ENCODE measurements at places on chromosomes 5 and 9. TPM values are rescaled to one million over a fixed set of nuclear protein-coding genes. Genes with fewer than 3 reads are reported as not detected.

DNA sequence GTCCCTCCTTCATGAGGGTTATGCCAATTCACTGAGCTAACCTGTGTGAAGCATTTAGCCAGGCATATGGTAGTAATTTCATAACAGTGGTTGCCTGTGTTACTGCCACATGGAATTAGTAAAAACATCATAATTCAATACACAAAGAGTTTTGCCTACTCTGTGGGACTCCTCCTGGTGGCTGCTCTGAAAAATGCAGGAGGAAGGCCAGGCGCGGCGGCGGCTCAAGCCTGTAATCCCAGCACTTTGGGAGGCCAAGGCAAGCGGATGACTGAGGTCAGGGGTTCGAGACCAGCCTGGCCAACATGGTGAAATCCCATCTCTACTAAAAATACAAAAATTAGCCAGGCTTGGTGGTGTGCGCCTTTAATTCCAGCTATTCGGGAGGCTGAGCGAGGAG is 547.3 kb downstream of the CDK5RAP2 start:
- no peak for DNase-seq
- no peaks in the 10 kb centered on the region for H3K36me3 ChIP-seq
- no peaks in the 10 kb centered on the region for H3K27me3 ChIP-seq
- H3K27ac ChIP-seq: no peak overlapping the region
- H3K4me1 ChIP-seq: no peaks in the 10 kb centered on the region

GRCh38 chr9:133534346-133535291 is at the start of gene ADAMTSL2:
Gene ADAMTSL2, plus strand, starts transcription at chr9:133534704. Its CDS starts 2,009 bp downstream, at chr9:133536713.
- peaks cover 16% of the 10 kb centered on the region for H3K4me1 ChIP-seq
- H3K4me3 ChIP-seq: no peak within 1 kb of the TSS
- no peaks in the 10 kb centered on the region for H3K27me3 ChIP-seq
- no peak for DNase-seq
- H3K27ac ChIP-seq: no peak within 1 kb of the TSS

DNA sequence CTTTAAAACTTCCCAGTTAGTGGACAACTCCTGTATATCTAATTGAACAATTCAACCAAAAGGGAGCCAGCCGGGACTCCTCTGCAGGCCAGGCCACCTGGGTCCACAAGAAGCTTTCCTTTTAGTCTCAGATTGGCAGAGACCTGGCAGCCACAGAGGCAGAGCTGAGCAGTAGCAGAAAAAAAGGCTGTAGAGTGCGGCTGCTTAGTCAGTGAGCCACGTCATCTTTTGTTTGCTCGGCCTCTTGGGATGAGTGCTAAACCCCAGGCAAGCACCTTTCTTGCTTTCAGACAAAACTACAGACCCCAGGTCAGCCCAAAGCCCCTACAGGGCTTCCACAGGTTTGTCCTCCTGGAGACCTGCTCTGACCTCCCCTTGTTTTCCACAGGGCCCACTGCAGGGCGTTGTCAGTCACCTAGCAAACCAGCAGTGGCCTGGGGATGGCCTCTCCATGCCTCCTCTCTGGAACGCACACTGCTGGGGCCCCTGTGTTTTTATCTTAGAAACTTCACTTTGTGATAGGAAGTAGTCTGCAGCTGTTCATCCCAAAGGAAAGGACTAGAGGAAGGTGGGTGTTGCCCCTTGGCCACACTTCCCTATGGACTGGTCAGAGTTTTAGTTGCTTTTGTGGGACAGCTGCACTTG is 49.9 kb downstream of the SHB start:
- no peak overlapping the region for H3K4me3 ChIP-seq
- peak overlapping the region; percentile 64 for H3K27ac ChIP-seq
- H3K27me3 ChIP-seq: no peaks in the 10 kb centered on the region

DNA sequence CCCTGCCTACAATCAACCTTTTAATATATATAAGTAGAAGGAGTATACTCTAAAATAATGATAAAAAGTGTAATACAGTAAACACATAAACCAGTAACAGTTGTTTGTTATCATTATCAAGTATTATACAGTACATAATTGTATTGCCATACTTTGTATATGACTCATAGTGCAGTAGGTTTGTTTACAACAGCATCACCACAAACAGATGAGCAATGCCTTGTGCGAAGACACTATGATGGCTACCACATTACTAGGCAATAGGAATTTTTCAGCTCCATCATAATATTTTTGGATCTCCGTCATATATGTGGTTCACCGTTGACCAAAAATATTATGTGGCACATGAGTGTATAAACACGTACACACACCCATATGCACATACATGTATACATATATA is 69.7 kb upstream of the APC start:
- H3K27me3 ChIP-seq: no peaks in the 10 kb centered on the region
- H3K27ac ChIP-seq: no peak overlapping the region
- H3K36me3 ChIP-seq: no peaks in the 10 kb centered on the region
- H3K4me1 ChIP-seq: no peaks in the 10 kb centered on the region
- DNase-seq: no peak

DNA sequence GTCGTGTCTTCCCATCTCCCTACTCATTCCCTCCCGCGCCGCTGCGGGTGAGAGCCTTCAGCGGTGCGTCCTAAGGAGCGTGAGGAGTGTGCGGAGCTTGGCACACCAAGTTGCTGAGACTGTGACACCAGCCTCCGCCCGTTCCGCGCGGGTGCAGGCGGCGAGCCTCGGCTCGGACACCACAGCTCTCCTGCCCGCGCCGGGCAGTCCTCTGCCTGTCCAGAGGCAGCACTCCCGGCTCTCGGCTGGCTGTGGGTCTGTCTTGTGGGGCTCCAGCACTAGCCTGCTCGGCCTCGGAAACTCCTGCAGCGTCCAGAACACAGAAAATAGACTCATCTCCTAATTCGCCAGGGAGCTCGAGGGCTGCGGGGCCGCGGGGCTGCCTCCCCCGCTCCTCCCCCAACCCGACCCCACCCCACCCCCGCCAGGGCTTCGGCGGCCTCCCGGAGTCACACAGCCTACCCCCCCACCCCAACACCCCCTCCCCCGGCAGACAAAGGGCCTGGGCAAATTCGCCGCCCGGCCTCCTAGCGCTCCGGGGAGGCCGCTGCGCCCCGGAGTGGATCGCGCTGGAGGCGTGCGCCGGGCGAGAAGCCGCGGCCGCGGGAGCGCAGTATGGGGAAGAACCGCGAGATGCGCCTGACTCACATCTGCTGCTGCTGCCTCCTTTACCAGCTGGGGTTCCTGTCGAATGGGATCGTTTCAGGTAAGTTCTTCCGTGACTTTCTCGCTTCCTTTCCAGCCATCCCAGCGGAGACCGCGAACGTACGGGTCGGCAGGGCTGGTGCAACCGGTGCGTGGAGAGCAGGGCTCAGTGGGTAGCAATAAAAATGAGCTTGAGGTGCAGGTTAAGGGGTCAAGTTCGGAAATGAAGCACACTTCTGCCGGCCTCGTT is at the start of gene ADAMTS19:
Gene ADAMTS19, plus strand, starts transcription at position 522 of the 895 bp plus-strand sequence. Its CDS starts 94 bp downstream, at position 616.
- H3K4me1 ChIP-seq: no peaks in the 10 kb centered on the region
- no peak within 1 kb of the TSS for H3K27ac ChIP-seq
- DNase-seq: no peak
- no peak within 1 kb of the TSS for H3K4me3 ChIP-seq

DNA sequence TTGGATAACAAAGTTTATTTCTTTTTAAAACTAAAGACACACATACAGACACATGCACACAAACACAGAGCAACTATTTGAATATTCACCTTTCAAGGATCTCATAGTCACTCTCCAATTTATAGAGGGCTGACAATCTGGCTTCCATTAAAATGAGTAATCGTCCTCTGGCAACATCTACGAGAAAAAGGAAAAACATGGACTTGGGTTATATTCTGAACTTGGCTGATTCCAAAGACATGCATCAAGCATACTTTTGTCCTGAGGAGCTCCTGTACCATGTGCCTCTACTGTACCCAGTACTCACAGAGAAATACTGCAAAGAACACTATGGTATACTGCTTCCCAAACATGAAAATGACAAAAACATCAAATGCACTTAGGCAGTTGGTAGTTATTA is 15.4 kb downstream of the IARS1 start:
- no peak overlapping the region for H3K4me3 ChIP-seq
- DNase-seq: no peak
- no peaks in the 10 kb centered on the region for H3K27me3 ChIP-seq
- no peak overlapping the region for H3K27ac ChIP-seq

- H3K27ac ChIP-seq: no peak overlapping the region
- H3K36me3 ChIP-seq: no peaks in the 10 kb centered on the region
- DNase-seq: no peak
- H3K4me3 ChIP-seq: no peak overlapping the region
- peaks cover 5% of the 10 kb centered on the region for H3K4me1 ChIP-seq
- no peaks in the 10 kb centered on the region for H3K27me3 ChIP-seq
Measured at GRCh38 chr5:135885031-135885430, 10.6 kb downstream of the IL9 start.

GRCh38 chr5:161311146-161311708 is 235.3 kb downstream of the GABRB2 start:
- DNase-seq: no peak
- no peaks in the 10 kb centered on the region for H3K4me1 ChIP-seq
- no peaks in the 10 kb centered on the region for H3K27me3 ChIP-seq
- no peaks in the 10 kb centered on the region for H3K36me3 ChIP-seq

DNA sequence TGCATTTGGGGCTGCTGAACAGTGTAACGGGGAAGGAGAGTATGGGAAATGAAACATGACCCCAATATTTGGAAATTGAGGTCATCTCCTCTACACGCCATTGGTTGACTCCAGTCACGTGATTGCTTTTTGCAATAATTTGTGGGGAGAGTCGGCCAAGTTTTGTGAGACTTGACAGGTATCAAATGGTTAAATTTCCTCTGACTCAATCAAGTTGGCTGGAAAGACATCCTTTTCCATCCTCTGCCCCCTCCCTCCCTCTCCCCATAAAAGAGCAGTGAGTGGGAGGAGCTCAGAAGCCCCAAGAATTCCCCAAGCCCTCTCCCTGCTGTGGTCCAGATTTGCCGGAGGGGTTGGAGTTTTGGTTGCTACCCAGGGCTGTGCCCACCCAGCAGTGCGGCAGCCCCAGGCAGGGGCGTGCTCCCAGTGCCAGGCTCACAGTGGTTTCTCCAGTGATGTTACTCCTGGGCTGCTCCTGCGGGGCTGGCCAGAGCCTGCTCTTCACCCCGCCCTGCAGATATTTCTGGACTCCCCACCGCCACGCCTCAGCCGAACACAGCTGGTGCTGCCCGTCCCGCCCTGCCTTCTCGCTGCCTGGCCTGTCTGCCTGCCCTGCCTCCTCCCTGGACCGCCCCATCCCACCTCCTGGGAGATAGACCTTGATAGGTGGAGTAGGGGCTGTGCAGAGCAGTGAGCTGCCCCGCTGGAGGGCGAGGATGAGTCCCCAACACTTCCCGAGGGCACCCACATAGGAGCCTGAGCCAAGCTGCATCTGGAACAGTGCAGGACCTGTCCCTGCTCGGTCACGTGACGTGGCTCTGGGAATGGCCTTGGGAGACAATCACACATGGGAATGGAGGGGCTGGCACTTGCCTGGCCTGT is 3.4 kb downstream of the COL5A1 start:
- H3K4me1 ChIP-seq: no peaks in the 10 kb centered on the region
- DNase-seq: no peak
- no peaks in the 10 kb centered on the region for H3K36me3 ChIP-seq
- no peak overlapping the region for H3K4me3 ChIP-seq
- H3K27ac ChIP-seq: no peak overlapping the region
- no peaks in the 10 kb centered on the region for H3K27me3 ChIP-seq

GRCh38 chr5:175686396-175686795 is 28.5 kb downstream of the HRH2 start:
- no peak for DNase-seq

Gene GPR150
- total RNA-seq: 0.18 TPM

Gene IFNA13
- not detected for total RNA-seq

Gene MTREX
- 109 TPM for total RNA-seq
